ENCODE measurements at places on chromosomes 12 and 14.

DNA sequence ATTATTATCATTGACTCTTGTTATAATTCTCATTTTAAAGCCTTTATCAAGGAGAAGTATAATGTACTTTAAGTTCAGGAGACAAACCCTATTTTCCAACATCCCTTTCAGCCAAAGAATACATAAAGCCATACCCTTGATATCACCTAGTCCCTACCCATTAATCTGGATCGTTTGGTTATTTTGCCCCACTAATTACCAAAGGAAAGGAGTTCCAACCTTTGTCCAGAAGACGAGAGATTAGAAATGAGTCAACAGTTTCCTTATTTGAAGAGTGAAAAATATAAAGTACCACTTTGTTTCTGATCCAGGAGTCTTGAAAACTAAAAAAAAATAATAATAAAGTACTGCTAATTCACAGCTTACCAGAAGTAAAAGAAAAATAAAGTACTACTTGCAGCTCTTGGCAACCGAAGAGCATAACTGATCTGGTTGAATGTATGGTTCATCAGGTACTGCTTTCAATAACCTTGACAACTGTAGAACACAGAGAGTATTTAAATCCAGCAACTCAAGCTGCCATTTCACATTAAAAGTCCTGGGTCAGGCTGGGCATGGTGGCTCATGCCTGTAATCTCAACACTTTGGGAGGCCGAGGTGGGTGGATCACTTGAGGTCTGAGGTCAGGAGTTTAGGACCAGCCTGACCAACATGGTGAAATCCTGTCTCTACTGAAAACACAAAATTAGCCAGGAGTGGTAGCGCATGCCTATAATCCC, 33.7 kb downstream of the LIMA1 start:
- no peak overlapping the region for H3K4me3 ChIP-seq
- no peak for DNase-seq
- peak overlapping the region; percentile 73 for H3K27ac ChIP-seq
- H3K27me3 ChIP-seq: no peaks in the 10 kb centered on the region

- H3K4me1 ChIP-seq: peaks cover 21% of the 10 kb centered on the region
- no peak overlapping the region for H3K27ac ChIP-seq
- no peaks in the 10 kb centered on the region for H3K27me3 ChIP-seq
- H3K4me3 ChIP-seq: no peak overlapping the region
- no peaks in the 10 kb centered on the region for H3K36me3 ChIP-seq
- DNase-seq: no peak
These were observed 653.8 kb downstream of the NOVA1 start for GRCh38 chr14:25944020-25944419.

DNA sequence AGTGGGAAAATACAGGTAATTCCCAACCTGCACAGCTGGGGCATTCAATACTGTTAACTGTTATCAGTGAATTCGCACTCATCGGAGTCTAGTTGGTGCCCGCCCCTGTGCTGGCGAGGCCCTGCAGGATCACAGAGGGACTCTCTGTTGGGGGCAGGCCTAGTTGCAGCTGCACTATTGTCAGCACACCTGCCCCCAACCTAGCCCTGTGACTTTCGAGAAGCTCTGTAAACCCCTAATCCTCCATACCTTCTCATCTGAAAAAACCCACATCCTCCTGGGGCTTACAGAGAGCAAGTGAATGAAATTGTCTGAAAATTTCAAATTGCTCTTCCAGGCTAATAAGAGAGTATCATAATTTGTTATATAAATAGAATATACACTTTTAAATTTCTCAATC, 132.2 kb upstream of the NUDT4 start:
- DNase-seq: no peak
- no peaks in the 10 kb centered on the region for H3K27me3 ChIP-seq
- peaks cover 23% of the 10 kb centered on the region for H3K4me1 ChIP-seq

- H3K36me3 ChIP-seq: peaks cover 2% of the 10 kb centered on the region
- no peak overlapping the region for H3K27ac ChIP-seq
- H3K27me3 ChIP-seq: no peaks in the 10 kb centered on the region
These were observed 35.1 kb downstream of the CCNK start for GRCh38 chr14:99516156-99516870.

Measured in mesothelial cell of epicardium (in vitro differentiated cells).